ENCODE measurements at places on chromosomes 6 and 20. TPM values are rescaled to one million over a fixed set of nuclear protein-coding genes. Genes with fewer than 3 reads are reported as not detected.

DNA sequence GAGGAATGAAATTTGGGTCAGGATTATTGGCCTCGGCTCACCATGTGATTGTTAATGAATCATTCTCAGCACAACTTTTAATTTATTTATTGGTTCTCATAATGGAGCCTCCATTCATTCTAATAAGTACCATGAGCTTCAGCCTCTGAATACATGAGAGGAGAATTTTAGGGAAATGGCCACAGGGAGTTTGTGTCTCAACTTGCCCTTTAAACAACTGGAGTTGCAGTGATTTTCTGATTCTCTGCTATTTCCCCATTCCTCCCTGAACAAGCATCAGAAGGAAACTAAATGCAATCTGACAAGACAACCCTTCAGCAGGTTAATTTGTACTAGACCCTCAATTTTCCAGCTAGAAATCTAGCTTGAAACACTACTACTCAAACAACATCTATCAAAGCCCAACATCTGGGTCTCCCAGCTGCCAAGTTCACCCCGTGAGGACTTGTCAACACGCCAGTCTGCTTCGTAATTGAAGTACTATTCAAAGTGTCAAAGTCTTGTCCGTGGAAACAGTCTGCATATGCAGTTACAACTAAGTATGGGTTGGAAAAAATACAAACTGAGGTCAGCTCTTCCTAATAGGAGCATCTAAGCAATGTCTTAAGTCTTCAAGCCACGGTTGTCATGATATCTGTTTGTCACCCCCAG is 235.4 kb downstream of the CDH4 start:
- DNase-seq = no peak

- DNase-seq = no peak
These were observed 4.5 kb downstream of the FOXO3 start for GRCh38 chr6:108565091-108565766.

- no peak for DNase-seq
These were observed 25.7 kb downstream of the HIVEP1 start for GRCh38 chr6:12037798-12038197.

DNA sequence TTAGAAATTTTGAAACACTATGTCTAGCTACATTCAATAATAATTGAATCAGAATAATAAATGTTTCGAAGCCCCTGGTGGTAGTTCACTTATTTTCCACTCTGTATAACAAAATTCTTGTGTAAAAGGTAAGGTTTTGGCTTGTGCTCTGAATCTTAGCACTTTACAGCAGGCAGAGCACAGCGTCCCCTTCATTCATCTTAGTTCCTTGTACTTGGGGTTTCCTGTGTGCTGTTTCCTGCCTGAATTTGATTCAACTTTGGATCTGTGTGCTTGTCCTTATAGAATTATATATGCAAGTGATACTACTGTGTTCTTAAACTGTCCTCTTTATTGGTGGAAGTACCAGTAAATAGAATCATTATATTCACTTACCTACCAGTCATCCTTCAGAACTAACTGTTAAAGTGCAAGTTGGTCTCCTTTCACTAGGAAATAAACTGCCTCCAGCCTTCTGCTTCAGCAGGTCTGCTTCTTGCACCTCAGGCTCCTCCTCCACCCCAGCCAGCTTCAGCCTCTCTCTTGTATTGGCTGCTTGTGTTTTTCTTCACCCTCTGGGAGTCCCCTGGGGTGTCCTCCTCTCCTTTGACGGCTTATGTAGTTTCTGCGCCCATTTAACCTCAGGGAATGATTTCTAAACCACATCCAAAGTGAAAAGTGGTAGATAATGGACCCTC is 28.8 kb upstream of the TULP4 start:
- DNase-seq = no peak

- peak; percentile 48 for DNase-seq
These were observed at the start of gene NOL4L for GRCh38 chr20:32585011-32585585. TSS of gene NOL4L (minus strand) at chr20:32585333. CDS start at chr20:32584890, 443 bp downstream.

GRCh38 chr6:150775415-150776203 is 89.9 kb upstream of the MTHFD1L start:
- no peak for DNase-seq

DNA sequence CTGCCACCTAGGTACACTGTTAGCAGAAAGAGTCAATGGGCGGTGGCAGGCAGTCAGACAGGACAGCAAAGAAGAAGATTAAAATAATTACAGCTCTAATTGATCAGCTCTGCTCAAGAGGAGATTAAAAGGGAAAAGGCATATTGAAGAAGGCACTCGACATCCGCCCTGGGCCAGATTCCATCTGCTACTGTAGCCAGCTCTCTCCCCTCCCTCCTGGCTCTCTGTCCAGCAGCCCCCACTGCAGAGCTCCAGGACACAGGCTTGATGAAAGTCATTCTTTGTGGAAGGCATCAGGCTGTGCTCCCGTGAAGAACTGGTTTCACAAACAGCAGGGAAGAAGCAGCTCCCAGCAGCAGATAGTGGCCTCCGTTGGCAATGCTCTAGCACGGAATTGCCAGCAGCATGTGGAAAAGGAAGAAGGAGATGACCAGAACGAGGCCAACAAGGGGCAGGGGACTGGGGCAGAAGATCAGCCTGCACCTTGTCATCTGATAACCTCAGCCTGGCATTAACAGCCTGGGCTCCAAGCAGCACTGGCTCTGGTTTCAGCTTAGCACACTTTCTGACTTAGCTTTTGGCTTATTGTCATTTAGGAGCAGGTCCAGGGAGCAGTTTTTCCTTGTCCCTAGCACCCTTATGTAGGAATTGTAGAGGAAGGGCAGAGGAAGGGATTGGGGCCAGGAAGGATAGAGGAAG is 465.9 kb downstream of the KIF16B start:
- no peak for DNase-seq

GRCh38 chr6:91761621-91762020 is 1174.7 kb upstream of the MAP3K7 start:
- no peak for DNase-seq

DNA sequence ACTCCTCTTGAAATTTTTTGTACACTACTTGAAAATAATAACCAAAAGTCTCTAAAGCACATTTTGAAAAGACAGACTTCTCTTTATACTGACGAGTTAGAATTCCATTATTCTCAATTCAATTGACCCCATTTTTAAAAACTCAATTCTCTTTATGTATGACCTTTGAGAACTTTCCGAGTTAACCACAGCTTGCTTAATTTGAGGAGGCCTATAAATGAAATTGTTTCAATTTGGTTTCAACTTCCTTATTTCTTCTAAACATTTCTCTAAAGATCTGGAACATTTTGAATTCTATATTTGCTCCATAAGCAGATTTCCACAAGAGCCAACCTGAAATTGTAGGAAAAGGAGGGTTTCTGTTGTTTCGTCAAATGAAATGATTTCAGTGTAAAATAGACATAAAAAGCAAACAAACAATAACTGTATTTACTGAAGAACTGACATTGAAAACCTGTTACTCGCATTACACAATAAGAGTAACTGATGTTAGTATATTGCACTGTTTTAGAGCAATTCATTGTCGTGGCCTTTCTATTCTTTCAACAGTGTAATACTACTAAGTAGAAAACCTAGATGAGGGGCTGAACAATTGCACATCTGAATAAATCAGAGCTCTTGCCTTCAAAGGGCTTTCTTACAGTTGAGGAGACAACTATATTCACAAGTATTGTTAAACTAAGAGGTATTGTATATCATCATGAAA is 223.6 kb downstream of the HIVEP2 start:
- DNase-seq = no peak

DNA sequence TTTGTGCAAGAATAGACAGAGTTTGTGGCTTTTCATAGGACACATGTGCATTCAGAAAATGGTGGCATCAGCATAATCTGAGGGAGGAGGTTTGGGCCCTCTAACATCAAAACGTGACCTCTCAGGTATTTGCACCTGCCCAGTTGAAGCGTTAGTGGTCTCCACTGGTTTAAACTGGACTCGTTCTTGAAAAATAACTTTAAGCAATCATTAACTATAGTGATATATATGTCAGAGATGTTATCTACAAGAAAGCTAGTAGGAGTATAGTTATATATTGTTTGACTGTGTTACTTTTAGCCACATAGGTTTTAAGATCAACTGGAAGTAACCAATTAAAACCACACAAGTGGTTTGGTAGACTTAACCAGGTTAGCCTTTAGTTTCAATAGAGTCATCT is 607.4 kb downstream of the MAFB start:
- DNase-seq = no peak

DNA sequence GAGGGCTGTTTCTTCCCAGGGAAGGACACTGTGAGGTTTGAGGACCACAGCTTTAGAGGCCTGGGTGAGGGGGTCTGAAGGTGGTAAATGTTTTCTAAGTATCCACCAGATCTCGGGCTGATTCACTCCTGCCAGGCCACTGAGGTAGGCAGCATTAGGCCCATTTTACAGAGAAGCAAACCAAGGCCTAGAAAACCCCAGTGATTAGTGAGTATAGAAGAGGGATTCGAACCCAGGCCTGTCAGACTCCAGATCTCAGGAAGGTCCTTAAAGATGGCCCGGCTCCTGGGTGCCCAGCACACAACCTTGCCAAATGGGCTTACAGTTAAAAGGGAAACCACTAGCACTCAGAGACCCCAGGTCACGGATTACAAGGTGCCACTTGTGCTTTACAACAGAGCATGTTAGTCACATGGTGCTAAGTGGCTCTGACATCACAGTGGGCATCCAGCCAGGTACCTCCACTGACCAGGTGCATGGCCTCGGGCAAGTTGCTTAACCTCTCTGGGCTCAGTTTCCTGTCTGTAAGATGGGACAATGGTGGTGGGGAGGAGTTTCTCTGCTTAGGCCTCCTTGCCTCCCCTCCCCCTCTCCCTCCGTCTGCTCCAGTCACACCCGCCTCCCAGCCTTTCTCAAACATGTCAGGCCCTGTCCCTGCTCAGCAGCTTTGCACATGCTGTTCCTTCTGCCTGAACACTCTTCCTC is 18.8 kb upstream of the SIRPA start:
- DNase-seq = no peak

DNA sequence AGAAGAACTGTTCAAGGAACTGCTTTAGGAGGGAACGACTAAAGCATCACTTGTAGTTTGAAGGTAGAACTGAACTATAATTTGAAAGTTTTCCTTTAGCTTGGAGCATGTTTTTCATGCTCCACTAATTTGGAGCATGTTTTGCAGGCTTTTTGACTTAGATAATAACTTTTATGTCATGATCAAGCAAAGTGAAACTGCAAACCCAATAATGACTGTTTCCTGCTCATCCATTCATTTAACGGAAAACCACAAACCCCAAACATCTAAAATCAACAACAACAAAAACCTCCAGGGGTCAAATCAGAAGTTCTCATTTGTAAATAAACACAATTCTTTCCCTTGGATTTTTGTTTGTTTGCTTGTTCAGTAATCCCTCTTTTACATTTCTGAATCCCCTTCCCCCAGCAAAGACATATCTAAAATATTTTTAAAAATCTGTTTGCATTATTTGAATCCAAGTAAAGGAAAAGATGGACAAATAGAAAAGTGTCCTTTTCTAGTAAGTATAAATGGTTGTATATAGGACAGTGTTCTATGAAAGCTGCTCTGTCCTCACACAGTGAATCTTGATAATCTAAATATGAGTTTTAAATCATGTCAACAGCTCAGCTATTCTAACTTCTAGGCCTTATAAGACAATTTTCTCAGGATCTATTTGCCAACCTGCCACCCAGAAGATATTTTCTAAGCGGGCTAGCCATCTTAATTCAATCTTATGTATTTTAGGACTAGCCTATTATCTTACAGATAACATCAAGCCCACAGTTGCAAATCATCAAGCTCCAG is 2.6 kb downstream of the SIM1 start:
- DNase-seq = no peak

- DNase-seq = peak; percentile 30
These were observed 719.4 kb downstream of the EPM2A start for GRCh38 chr6:145015739-145016558.

GRCh38 chr6:110708295-110708950 is 106.8 kb downstream of the CDK19 start:
- no peak for DNase-seq

DNA sequence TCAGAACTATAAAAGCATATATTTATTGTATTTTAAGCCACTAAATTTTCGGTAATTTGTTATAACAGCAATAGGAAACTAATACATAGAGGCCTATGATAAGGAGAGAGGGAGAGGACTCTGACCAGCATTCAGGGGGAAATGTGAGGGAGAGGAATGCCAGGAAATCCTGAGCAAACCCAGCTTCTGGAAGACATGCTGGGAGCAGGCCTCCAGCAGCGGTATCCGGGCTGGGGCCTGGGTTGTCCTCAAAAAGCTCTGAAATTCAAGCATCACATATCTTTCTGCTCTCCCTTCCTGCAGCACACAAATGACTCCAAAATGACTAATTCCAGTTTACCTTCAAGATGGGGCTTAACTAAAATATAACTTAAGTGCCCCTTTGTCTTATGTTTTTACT is 33.4 kb upstream of the RIMS1 start:
- DNase-seq = no peak

GRCh38 chr6:56854086-56854485 is 100.8 kb upstream of the BEND6 start:
- no peak for DNase-seq

DNA sequence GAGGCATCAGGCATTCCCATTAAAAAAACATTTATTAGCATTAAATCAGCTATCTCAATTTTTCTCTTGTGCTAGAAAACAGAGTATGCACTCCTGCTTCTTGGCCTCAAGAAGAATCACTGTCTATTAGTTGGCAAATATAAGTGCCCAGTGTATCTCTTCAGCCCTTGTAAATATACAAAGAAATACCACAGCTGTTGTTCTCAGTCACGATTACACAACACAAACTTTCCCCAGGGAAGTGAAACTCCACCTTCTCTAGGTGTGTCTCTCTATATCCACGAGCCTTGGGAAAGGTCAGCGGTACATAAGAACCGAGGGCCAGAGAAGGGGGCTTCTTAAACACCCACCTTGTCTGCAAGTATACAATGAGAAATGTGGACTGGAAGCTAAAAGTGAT is 194.7 kb downstream of the PKHD1 start:
- DNase-seq = no peak

GRCh38 chr20:47062226-47062890 is 167.7 kb downstream of the EYA2 start:
- no peak for DNase-seq

DNA sequence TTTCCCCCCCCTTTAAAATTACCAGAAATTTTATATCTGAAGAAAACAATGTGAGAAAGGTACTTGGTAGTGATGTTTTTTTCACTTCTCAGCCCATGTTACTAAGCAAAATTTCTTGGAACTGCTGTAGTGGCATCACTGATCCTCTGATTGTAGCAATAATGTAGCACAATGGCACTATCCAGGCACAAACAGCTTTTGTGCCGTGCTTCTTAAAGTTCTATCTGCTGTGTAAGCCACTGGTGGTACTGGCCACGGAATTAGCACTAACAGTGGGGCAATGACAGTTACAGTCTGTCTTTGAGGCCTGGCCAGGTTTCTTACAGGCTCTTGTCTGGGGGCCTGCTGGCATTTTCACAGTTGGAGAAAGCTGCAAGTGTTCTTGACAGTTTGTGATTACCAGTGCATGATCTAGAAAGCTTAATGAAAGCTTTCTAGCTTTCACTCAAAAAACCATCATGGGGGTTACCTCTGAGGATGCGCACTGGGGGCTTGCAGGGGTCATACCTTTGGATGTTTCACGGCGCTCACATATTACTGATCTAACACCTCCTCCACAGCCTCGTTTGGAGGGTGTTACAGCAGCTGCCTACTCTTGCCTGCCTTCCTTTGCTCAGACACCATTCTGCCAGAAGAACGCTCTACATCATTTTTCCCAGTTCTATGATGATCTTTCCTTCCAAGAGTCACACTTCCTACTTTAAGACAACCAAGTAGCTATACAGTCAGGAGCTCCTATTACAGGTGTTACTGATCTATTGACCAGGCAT is 58.4 kb upstream of the ARMH2 start:
- DNase-seq = no peak

Gene CGA
- total RNA-seq = not detected

Gene LAMA2
- total RNA-seq = 2.0 TPM

Gene SLC22A23
- total RNA-seq = 0.41 TPM

Gene HCK
- total RNA-seq = not detected

Gene MDFI
- total RNA-seq = not detected

Gene ADGRF1
- total RNA-seq = not detected

All from activated naive CD8-positive, alpha-beta T cell treated with anti-CD3 and anti-CD28 coated beads for 36 hours (primary cell).